ENCODE measurements at places on chromosomes 12 and 14. TPM values are rescaled to one million over a fixed set of nuclear protein-coding genes. Genes with fewer than 3 reads are reported as not detected.

DNA sequence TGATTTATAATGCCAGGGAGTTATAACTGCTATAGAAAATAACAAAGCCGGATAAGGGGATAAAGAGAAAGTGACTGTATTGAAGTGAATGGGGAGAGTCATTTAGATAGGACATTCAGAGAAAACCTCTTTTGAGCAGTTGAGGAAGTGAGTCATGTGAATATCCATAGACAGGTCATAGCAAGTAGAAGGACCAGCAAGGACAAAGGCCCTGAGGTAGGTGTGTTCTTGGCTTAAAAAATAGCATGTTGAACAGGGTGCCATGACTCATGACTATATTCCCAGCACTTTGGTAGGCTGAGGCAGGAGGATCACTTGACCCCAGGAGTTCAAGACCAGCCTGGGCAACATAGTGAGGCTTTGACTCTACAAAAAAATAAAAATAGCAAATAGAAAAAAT lies 51.5 kb upstream of the RAP1B start:
- H3K36me3 ChIP-seq = no peaks in the 10 kb centered on the region
- DNase-seq = no peak
- H3K27ac ChIP-seq = peak overlapping the region; percentile 95
- H3K27me3 ChIP-seq = no peaks in the 10 kb centered on the region
- H3K4me1 ChIP-seq = peaks cover 67% of the 10 kb centered on the region

TCL1B gene
- total RNA-seq = not detected

GRCh38 chr12:1920971-1921370 lies 2.5 kb upstream of the CACNA2D4 start:
- no peaks in the 10 kb centered on the region for H3K27me3 ChIP-seq
- H3K27ac ChIP-seq = no peak overlapping the region
- DNase-seq = no peak
- no peak overlapping the region for H3K4me3 ChIP-seq

KERA gene
- total RNA-seq = not detected

GRCh38 chr12:57435293-57435692 lies 709 bp downstream of the INHBC start:
- no peak for DNase-seq
- no peak overlapping the region for H3K27ac ChIP-seq
- no peaks in the 10 kb centered on the region for H3K27me3 ChIP-seq
- H3K36me3 ChIP-seq = no peaks in the 10 kb centered on the region
- peaks cover 6% of the 10 kb centered on the region for H3K4me1 ChIP-seq

- H3K4me1 ChIP-seq = no peaks in the 10 kb centered on the region
- H3K36me3 ChIP-seq = no peaks in the 10 kb centered on the region
- H3K27ac ChIP-seq = no peak overlapping the region
- no peak overlapping the region for H3K4me3 ChIP-seq
- no peak for DNase-seq
Measured at GRCh38 chr12:60421741-60422140, 825.9 kb downstream of the SLC16A7 start.

- H3K36me3 ChIP-seq = peaks cover 23% of the 10 kb centered on the region
- DNase-seq = no peak
- peak overlapping the region; percentile 61 for H3K27ac ChIP-seq
- H3K4me3 ChIP-seq = peak overlapping the region; percentile 92
- no peaks in the 10 kb centered on the region for H3K27me3 ChIP-seq
Measured at GRCh38 chr14:90398841-90399540, 2.2 kb downstream of the CALM1 start.

- DNase-seq = no peak
- peak overlapping the region; percentile 98 for H3K27ac ChIP-seq
- peak overlapping the region; percentile 66 for H3K4me3 ChIP-seq
- H3K27me3 ChIP-seq = no peaks in the 10 kb centered on the region
- H3K4me1 ChIP-seq = peaks cover 37% of the 10 kb centered on the region
- no peaks in the 10 kb centered on the region for H3K36me3 ChIP-seq
Measured at GRCh38 chr12:53500142-53500775, 824 bp upstream of the TARBP2 start.

- H3K36me3 ChIP-seq = no peaks in the 10 kb centered on the region
- no peaks in the 10 kb centered on the region for H3K27me3 ChIP-seq
- H3K27ac ChIP-seq = no peak overlapping the region
- no peak for DNase-seq
Measured at GRCh38 chr14:56657604-56658003, 78.0 kb downstream of the TMEM260 start.

NGB gene
- not detected for total RNA-seq

GRCh38 chr14:20499881-20500280 lies 5.5 kb upstream of the RNASE10 start:
- no peaks in the 10 kb centered on the region for H3K36me3 ChIP-seq
- H3K27ac ChIP-seq = no peak overlapping the region
- DNase-seq = no peak
- no peaks in the 10 kb centered on the region for H3K4me1 ChIP-seq
- H3K27me3 ChIP-seq = no peaks in the 10 kb centered on the region
- H3K4me3 ChIP-seq = no peak overlapping the region

PTCSC3 gene
- not detected for total RNA-seq

KLRK1 gene
- 0.95 TPM for total RNA-seq

ZFHX2 gene
- total RNA-seq = 2.4 TPM

DNA sequence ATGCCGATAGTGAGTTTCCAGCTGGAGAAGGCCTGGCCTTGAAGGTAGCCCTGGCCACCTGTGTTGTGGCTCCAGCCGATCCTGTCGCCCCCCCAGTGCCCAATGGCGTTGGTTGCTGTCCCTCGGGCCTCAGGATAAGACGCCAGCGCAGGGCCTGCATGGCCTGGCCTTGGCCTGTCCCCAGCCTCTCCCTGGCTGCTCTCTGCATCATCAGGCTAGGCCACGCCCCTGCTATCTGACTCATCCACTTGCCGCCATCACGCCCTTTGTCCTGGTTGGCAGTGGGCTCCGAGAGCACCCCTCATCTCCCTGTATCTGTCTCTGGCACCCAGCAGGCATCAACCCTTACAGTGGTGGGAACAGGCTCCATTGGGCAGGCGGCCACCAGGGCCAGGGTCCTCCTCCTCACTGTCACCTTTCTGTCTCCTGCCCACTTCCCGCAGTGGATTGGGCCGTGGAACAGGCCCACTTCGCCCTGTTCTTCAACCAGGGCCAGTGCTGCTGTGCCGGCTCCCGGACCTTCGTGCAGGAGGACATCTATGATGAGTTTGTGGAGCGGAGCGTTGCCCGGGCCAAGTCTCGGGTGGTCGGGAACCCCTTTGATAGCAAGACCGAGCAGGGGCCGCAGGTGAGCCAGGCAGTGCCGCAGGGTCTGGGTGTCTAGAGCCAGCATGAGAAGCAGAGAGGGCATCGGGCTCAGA lies 25.6 kb downstream of the ALDH2 start:
- no peaks in the 10 kb centered on the region for H3K36me3 ChIP-seq
- no peaks in the 10 kb centered on the region for H3K27me3 ChIP-seq
- no peak overlapping the region for H3K4me3 ChIP-seq
- no peak overlapping the region for H3K27ac ChIP-seq
- H3K4me1 ChIP-seq = peaks cover 2% of the 10 kb centered on the region

- H3K36me3 ChIP-seq = no peaks in the 10 kb centered on the region
- no peaks in the 10 kb centered on the region for H3K27me3 ChIP-seq
- H3K27ac ChIP-seq = no peak overlapping the region
- H3K4me1 ChIP-seq = no peaks in the 10 kb centered on the region
Measured at GRCh38 chr12:31263661-31264060, 62.3 kb downstream of the SINHCAF start.

PRICKLE1 gene
- total RNA-seq = 20.1 TPM

DNA sequence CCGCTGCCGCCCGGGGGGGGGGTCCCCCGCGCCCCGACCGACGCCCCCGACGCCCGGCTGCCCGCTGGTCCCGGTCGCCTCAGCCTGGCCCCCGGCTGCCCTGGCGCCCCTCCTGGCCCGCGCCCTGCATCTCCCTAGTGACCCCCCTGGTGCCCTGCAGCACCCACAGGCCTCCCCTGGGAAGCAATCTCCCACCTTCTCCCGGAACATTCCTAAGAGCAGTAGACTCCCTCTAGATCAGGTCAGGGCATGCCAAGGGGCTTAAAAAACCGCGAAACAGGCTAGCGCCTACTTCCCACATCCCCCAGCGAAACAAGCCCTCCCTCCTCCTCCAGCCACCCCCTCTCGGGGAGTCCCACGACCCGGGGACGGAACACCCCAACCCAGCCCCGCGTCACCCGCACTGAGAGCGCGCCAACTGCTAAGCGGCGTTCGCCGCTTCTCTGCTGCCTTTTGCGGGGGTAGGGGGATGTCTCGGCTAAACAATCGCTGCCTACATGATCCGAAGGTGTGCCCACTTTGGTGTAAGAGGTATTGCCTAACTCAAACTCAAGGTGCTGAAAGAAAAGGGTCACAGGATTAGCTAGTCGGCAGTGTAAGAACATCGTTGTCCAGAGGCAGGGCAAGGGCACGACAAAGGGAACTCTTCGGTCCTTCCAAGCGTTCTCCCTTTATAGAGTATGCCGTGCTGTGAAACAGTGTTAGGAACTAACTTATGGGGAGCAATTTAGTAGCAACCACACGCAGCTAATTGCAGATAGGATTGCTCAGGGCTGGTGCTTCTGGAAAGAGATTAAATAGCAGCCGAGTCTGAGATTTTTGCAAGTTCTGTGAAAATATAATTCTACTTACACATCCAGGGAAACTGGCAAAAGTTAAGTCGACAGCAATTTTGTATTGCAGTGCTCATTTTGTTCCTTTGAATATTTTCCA lies 619 bp upstream of the NTN4 start:
- H3K27me3 ChIP-seq = peaks cover 28% of the 10 kb centered on the region
- no peak for DNase-seq
- peaks cover 2% of the 10 kb centered on the region for H3K4me1 ChIP-seq
- H3K36me3 ChIP-seq = no peaks in the 10 kb centered on the region

- no peak overlapping the region for H3K4me3 ChIP-seq
- no peaks in the 10 kb centered on the region for H3K27me3 ChIP-seq
- no peaks in the 10 kb centered on the region for H3K4me1 ChIP-seq
- no peak overlapping the region for H3K27ac ChIP-seq
Measured at GRCh38 chr14:69288011-69288771, 28.2 kb downstream of the GALNT16 start.

DNA sequence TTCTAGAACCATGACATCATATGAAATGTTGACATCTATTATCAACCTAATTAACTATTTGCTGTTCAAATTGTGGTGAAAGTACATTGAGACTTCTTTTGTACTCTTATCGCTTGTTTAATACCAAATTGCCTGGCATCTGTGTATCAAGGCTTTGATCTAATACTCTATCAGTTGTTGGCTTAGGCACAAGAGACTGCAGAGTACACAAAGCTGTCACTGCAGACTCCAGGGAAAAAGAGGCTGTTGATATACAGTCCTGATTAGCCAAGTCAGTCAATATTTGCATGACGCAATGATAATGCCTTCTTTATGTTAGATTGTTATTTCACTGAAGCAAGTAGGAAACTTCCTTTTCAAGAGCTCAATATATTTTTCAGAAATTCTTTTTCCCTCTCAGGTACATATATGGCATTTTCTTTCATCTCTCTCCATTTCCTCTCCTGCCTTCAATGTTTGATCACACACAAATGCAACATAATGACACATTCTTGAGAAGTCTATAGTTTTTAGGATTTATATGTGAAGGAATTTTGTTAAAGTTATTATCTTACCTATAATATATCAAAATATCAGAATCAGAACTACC lies 32.3 kb upstream of the PTCSC3 start:
- no peak overlapping the region for H3K27ac ChIP-seq
- no peaks in the 10 kb centered on the region for H3K4me1 ChIP-seq
- H3K36me3 ChIP-seq = no peaks in the 10 kb centered on the region
- no peaks in the 10 kb centered on the region for H3K27me3 ChIP-seq
- DNase-seq = no peak

DNA sequence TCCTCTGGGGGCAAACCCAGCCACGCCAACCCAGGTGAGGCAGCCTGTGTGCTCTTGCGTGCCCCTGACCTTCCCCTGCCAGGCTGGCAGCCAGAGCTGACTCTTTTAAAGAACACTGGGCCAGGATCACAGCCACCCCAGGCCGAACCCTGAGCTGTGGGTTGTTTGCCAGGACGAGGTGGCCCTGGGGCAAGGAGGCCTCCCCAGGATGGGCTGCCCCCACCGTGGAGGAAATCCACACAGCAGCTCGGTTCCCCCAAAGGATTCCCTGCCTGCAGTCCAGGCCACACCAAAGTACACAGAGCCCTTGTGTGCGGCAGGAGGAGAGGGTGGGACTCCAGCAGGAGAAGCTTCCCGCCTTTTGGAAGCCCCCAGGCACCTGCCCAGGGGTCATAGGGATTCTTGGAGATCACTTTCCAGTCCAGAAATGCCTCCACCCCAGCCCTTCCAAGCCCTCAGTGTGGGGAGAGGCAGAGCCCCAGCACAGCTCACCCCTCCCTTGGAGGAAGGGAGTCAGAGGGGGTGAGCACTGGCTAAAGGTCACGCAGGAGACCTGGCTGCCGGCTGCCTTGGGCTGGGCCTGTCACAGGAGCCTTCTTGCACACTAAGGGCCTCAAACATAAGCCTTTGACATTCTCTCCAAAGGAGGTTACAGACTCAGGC lies 115.6 kb downstream of the CALM1 start:
- peaks cover 26% of the 10 kb centered on the region for H3K4me1 ChIP-seq
- H3K27ac ChIP-seq = peak overlapping the region; percentile 79
- no peaks in the 10 kb centered on the region for H3K36me3 ChIP-seq
- H3K27me3 ChIP-seq = no peaks in the 10 kb centered on the region

PRPF39 gene
- total RNA-seq = 30.7 TPM

GRCh38 chr14:61753631-61754030 lies 8.6 kb upstream of the SNAPC1 start:
- no peak overlapping the region for H3K27ac ChIP-seq
- no peaks in the 10 kb centered on the region for H3K27me3 ChIP-seq
- H3K4me1 ChIP-seq = peaks cover 5% of the 10 kb centered on the region
- no peak overlapping the region for H3K4me3 ChIP-seq
- DNase-seq = no peak

DNA sequence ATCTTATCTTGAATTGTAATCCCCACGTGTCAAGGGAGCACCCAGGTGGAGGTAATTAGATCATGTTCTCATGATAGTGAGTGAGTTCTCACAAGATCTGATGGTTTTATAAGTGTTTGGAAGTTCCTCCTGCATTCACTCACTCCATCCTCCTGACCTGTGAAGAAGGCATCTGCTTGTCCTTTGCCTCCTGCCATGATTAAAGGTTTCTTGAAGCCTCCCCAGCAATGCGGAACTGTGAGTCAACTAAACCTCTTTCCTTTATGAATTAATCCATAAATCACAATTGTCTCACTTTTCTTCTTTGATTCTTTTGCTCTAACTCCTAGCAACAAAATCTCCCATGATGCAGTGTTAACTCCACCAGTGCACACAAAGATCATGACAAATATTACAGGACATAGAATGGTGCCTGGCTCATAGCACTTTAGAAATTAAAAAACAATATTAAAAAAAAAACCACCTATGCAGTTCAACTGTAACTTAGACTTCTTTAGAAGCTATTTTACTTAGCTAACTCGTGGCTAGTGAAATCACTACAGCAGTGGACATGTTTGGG lies 37.6 kb upstream of the MGAT4C start:
- no peak overlapping the region for H3K27ac ChIP-seq
- DNase-seq = no peak
- H3K36me3 ChIP-seq = no peaks in the 10 kb centered on the region
- H3K4me3 ChIP-seq = no peak overlapping the region
- no peaks in the 10 kb centered on the region for H3K27me3 ChIP-seq
- H3K4me1 ChIP-seq = no peaks in the 10 kb centered on the region

DNA sequence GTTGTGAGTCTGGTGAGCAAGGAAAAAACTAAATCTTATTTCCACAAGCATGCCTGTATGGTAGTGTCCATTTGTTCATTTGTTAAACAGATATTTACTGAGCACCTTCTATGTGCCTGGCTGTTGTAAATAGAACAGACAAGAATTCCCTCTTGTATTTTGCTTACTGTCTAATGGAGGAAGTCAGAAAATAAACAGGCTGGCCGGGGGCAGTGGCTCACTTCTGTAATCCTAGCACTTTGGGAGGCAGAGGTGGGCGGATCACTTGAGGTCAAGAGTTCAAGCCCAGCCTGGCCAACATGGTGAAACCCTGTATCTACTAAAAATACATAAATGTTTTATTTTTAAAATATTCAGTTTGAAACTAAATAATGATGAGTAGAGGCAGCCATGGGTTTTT lies 79.3 kb downstream of the GTF2A1 start:
- no peaks in the 10 kb centered on the region for H3K36me3 ChIP-seq
- no peak for DNase-seq
- H3K4me1 ChIP-seq = no peaks in the 10 kb centered on the region
- no peaks in the 10 kb centered on the region for H3K27me3 ChIP-seq
